ENCODE measurements at places on chromosomes 11 and 22.

GRCh38 chr11:267491-267994 lies 10.7 kb upstream of the NLRP6 start:
- DNase-seq = no peak

GRCh38 chr11:119181677-119182412 lies 3.4 kb upstream of the NHERF4 start:
- no peak for DNase-seq

DNA sequence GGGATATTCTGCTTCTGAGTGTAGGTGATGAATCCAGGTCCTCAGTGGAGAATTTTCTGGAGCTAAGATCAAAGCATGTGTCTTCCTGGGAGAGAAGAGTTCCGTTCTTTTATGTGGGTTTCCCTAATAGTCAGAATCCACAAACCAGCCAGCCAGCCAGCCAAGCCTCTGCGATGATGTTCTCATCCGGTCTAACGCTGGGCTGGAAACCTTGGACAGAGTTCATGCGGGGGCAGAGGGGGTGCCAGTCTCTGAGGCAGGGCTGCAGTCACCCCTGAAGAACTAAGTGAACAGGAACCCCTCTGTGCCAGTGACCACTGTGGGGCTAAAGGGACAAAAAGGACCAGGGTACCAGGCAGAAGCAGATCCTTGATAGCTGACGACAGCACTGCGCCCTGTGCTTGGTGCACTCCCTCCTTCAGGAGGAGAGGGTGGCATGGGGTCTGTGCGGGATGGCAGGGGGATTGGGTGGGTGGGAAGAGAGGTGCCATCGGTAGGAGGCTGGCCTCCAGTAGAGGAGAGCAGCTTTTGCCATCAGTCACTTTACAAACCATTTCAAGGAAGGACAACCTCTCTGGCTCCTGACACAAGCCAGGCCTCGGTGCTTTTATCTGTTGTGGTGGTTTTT lies 27.1 kb downstream of the ADAMTS15 start:
- DNase-seq = no peak

DNA sequence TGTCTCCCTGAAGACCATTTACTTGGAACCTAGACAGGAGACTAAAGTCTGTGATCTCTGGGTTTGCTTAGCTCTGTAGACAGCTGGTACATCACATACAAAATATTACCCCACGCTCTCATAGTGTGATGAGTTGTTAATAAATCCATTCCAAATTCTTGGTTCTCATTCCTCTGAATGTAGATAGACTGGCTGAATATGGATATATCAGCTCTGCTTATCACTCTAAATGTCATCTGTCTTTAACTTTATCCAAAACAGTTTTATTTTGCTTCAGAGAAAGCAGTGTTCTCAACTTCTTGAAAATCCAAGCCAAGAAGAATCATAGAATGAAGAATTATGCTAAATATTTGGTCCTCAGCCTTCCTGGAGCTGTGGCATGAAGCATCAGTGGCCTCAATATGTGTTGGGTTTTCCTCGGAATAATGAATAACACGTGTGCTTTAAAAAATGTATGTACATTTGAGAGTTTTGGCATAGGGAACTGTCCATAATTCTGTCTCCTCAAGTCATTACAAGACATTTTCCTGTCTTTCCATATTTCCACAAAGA lies 10.5 kb upstream of the LDLRAD3 start:
- DNase-seq = no peak

DNA sequence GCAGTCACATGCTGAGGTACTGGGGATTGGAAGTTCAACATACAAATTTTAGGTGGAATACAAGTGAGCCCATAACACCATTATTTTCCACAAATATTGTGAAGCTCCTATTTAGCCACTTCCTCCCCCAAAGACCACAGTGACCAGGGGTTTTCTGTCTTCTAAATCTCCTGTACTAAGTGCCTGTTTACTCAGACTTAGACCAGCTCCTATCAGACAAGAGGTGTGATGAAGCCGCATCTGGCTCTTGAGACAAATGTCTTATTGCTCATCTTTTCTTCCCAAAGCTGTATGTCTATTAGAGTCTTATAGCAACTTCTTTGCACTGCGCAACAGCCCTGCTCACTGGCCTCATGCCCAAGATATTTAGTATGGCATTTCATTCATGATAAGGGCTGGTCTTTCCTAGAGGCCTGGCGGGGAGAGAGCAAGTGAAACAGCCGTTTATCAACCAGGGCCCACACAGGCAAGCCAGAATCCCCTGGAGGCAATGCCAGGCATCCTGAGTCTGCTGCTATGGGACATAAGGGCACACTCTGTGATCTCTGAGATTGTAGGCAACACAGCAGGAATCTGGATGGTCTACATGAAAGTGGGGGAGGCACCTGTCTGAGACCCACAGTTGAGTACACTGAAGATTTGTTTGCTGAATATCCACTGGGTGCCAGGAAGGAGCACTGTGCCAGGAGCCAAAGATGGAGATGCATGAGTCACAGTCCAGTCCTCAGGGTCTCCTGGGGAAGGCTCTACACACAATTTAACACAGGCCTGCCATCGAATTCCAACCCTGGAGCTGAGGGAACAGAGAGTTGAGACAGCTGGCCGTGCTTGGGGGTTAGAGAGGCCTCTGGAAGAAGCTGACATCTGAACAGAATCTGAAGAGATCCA lies 78.5 kb upstream of the NCAM1 start:
- DNase-seq = no peak

DNA sequence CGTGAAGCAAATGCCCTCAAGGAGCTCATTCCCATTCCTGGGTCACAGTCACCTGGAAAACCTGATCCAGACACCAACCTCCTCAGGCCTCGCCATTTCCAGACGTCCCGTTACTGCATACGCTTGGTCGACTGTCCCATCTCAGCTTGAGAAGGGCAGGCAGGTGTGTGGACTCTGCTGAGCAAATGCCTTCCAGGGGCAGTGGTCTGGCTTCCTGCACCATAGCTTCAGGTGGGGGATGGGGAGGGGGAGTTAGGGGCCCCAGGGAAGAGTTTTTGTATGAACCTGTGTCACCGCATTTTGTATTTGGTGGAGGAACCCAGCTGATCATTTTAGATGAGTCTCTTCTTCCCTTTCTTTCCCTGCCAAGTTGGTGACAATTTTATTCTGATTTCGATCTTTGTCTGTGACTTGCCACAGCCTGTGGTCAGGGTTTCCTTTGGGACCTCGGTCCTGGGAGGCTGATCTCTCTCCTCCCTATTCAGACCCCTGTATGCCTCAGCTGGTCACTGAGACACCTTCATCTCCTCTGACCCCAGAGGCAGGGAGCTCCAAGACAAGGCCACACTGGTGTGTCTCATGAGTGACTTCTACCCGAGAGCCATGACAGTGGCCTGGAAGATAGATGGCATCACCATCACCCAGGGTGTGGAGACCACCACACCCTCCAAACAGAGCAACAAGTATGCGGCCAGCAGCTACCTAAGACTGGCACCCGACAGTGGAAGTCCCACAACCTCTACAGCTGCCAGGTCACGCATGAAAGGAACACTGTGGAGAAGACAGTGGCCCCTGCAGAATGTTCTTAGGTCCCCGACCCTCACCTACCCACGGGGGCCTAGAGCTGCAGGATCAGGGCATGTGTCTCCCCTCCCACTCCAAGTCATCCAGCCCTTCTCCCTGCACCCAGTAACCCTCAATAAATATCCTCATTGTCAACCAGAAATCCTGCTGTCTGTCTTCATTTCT lies 22.9 kb downstream of the IGLL5 start:
- DNase-seq = no peak

- no peak for DNase-seq
Observed at GRCh38 chr11:111561791-111562325, 21.3 kb downstream of the LAYN start.

DNA sequence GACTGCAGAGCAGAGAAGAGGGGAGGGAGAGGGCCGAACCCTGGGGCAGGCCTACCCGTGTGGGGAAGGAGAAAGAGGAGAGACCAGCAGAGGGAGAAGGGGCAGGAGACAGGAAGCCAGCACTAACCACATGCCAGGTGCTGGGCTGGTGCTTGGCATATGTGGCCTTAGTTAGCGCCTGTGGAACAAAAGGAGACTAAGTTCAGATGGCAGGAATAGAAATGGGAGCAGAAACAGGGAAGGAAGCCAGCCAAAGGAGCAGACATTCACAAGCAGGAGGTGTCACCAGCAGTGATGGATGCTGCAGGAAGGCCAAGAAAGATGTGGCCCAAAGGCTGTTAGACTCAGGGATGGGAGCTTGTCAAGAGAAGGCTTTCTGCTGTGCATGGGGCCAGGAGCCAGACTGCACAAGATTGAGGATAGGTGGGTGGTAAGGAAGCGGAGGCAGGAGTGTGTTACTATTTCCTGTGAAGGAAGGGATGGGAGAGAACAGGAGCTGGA lies 26.7 kb downstream of the TREH start:
- DNase-seq = no peak

DNA sequence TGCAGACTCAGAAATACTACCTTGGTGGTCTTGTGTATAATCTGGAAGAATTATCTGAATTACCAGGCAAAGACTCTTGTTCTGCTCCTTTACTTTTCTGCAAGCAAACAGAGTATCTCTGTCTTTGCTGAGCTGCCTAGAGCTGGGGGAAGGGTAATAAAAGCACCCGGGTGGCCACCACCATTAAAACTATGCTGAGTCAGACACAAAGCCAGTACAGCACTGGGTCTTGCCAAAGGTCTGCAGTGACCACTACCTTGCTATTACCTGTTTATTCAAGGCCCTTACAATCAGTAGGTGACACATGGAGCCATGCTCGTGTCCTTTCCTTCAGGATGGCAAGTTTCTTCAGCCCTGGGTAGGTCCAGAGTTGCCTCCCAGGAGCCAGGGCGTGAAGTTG lies 420.6 kb upstream of the CNTN5 start:
- no peak for DNase-seq

GRCh38 chr11:128608746-128609407 lies 21.5 kb upstream of the ETS1 start:
- DNase-seq = no peak

DNA sequence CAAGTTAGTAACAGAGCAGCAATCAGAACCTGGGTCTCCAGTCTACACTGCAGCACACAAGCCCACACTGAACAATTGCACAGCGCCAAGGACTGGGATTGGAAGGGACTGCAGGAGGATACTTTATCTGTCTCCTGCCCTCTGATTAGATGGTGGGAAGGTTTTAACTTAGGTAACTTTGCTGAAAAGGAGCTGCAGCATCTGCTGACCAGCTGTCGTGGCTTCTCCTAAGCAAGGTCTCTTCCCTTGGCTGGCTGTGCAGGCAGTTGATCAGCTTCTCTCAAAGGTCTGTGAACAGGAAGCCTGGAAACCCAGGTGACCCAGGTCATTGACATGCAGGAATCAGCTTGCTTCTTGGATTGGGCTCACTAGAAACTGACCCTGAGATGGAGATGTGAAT lies 82.4 kb downstream of the ISX start:
- DNase-seq = no peak

- no peak for DNase-seq
Observed at GRCh38 chr22:46052331-46052771, 75.4 kb upstream of the WNT7B start.

GRCh38 chr22:30244066-30244465 lies 2.5 kb downstream of the LIF start:
- no peak for DNase-seq

DNA sequence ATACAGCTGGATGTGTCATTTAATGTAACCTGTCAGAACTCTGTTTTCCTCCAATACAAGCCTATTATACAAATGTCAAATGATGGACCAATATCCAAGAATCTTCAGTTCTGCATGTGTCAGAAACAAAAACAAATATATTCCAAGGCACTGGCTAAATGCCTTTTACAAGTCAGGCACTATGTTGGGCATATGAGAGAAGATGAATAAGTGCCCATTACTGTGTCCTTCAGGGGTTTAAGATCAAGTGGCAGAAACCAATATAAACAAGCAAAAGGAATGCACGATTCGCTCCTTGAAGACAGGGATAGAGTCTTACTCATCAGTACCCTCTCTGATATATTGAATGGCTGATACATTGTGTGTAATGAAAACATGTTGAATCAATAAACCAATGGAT lies 254.4 kb downstream of the TTC28 start:
- no peak for DNase-seq

DNA sequence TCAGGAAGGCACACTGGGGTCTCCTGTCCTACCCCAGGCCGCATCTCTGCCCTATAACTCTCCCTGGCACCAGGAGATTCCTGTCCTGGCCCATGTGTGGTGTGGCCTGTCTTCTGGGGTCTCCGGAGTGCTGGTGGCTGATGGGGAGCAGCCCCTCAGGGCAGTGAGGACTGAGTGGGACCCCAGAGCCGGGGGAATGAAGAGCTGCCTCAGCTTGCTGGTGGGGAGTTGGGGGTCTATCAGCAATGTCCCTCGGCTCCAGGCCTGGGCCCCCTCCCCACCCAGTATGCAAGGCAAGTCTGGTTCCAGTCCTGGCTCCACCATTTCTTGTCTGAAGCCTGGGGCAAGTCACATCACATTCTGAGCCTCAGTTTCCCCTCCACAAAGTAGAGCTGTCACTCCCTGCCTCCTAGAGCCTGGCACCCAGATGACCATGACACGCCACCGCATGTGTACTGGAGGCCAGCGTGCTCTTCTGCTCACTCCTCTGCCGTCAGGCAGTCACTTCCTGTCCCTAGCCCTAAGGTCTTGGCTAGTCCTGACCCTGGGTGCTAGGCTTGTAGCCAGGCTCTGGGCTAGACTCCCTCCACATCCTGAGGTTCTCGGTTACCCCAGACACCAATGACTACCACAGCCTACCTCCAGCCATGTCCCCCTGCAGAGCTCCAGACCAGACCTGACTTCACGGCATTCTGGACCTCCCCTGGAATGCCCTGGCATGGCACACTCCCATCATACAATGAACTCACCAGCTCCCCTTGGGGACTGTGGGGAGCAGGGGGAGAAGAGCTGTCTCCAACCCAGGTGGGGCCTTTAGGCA lies 12.8 kb downstream of the ARAP1 start:
- DNase-seq = no peak

DNA sequence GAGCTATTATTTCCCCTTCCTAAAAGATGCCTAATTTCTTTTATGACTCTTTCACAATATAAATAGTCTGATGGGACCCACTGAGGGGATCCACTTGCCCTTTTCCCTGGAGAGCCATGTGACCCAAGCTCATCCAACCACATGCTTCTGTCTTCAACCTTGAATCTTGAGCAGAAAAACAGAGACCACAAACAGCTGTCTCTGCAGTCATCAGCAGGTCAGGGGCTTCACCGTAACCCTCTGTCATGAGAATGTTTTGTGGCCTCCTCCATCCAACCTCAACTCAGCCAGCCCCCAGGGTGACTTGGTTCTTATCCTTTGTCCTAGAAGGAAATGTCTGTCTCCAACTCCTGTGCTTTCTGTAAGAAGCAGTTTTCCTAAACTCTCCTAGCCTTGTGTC lies 129.6 kb upstream of the POU2AF2 start:
- DNase-seq = no peak

DNA sequence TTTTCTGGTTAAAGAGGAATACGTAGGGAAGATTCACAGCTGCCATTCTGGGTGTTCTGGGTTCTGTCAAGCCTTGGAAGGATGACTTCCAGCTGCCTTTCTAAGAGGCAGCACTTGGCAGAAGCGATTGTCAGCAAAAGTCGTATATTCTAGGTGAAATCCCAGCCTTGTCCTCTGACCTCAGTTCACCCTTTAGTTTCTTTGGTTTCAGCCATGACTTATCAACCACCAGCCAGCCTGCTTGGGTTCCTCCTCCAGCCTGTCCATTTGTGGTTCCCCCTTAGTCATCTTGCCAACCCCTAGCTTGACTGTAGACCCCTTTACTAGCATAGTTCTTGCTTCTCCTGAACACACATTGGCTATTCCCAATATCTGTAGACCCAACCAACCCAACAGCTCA lies 102.3 kb upstream of the CD44 start:
- DNase-seq = no peak
